ENCODE measurements at places on chromosomes 2 and 18.

GRCh38 chr2:224716201-224716600 is at the start of gene CCDC195:
CCDC195 (minus strand) TSS chr2:224716365; CDS start chr2:224716365, 0 bp downstream.
- DNase-seq: no peak

- no peak for DNase-seq
These were observed 203.2 kb downstream of the DLGAP1 start for GRCh38 chr18:4251873-4252272.

DNA sequence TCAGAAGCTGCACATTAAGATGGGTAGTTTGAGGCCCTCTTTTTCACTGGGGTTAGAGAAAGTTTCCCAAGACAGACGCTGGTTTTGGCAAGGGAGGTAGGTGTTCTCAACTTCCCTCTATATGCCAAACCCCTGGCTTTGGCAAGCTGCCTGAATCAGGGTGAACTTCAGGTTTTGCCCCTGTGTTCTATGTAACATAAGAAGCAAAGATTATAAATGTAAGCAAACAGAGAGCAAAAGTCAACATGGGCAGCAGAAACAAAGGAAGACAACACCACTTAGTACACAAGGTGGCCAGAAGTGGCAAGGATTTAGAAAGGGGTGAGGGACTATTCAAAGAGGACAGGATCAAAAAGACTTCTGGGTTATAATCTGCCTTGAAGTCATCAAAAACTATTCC is 70.5 kb upstream of the TFCP2L1 start:
- DNase-seq: no peak

DNA sequence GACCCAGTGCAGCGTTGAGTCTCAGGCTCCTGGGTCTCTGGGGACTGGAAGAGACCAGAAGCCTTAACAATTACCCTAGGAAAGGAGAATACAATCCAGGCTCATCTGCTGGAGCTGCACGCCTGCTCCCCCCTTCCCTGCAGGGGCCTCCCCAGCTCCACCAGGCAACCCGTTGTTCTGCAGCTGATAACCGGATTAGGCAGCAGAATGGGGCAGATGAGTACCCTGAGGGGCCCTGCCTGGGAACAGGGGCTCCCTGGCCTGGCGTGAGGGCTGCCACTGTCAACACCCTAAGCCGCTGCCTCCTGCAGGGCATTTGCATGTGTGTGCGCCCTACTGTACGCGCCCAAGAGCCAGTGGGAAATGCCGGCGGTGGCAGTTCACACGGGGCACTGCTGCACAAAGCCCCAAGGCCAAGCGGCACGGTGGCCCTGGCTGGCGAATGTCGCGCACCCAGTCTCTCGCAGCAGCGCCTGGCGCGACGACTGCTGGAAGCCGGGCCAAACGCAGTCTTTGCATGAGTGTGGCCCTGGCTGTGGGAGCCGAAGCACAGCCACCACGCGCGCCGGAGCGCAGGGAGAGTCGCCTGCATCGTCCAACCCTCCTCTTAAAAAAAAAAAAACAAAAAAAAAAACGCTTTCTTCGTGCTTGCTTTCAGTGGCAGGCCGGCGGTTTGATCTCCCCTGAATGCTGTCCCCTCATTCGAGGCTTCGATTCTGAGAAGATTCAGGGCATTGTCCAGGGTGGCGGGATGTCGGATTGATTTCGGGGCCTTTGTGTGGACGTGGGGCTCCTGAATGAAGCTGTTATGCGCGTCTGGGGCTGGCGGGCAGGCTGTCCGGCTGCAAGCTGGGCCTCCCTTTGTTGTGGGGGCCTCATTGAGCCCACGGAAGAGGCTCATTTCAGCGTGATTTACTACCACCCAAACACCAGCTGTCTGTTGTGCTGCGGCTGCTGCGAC is 63.8 kb downstream of the SETBP1 start:
- no peak for DNase-seq

- DNase-seq: no peak
These were observed 97.0 kb upstream of the ATL2 start for GRCh38 chr2:38474021-38474456.

GRCh38 chr2:229270551-229271410 is at the start of gene PID1:
PID1 (minus strand) TSS chr2:229271287; CDS start chr2:229271043, 244 bp downstream.
- DNase-seq: no peak

DNA sequence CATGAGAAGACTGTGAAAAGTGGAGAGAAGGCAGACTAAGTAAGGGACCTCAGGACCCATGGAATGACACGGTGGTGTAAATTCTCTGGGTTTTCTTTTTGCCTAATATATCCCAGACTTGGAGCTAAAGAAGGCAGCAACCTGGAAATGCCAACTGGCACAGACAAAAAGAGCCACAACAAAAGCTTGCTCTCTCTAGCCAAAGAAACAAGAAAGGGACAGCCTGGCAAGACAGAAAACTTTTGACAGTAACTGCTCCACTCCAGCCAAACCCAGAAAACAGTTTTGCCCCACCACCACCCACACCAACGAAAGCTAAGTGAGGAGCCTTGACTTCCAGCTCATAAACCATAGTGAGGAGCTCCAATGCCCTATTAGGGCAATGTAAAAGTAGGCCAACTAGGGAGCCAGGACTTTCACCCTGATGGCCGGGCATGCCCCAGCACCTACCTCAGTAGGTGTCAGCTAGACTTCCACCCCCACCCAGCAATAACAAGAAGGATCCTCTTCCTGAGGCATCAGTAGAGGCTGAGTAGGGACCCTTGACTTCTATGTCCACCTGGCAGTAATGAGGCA is 35.5 kb downstream of the PELI1 start:
- DNase-seq: no peak

- no peak for DNase-seq
These were observed 463.9 kb downstream of the STK39 start for GRCh38 chr2:167783261-167784083.

DNA sequence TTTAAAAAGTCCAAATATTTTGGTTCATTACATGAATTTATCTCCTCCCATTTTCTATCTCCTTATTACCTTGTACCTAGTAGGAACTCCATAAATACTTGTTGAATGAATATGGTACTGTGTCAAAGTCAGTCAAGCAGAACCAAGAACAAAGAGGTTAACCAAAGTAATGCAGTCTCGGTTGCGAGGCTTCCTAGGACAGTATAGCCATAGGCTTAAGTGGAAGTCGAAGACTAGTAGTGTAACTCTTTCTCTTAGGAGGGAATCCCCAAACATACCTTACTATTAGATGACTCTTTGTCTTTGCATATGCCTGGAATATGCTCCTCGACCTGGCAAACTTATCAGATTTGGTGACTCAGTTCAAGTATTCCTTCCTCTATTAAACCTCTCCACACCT is 4.8 kb downstream of the LIPT1 start:
- no peak for DNase-seq

- peak; percentile 30 for DNase-seq
These were observed 156.0 kb downstream of the SEPTIN10 start for GRCh38 chr2:109457794-109458193.

DNA sequence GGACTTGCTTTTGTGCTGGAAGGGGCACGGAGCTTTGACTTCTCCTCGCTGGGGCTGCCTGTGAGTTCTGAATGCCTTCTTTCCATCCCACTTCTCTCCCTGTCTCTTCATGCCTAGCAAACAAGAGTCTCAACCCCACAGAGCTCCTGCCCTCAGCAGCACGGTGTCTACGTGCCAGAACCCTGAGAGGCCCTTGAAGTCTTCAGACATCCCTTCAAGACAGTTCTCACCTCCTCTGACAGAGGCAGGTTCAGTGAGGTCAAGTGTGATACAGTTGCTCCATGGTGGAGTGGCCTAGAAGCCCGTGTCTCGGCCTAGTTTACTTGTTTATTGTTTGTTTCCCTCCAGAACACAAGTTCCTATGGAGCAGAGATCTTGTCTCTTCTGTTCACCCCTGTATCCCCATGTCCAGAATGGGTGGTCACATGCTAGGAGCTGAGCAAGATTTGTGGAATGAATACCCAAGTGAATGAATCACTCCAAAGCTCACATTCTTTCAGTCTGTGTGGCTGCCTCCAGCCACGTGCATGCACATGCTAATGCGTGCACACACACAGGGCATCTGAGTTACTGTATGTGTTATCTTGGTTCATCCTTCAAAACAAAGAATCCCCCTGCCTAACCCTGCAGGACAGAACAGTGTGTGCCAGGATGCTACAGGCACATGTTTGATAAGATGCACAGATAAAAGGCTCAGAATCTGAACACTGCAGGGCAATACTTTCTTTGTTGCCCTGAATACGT is 391.6 kb downstream of the NBAS start:
- DNase-seq: no peak

DNA sequence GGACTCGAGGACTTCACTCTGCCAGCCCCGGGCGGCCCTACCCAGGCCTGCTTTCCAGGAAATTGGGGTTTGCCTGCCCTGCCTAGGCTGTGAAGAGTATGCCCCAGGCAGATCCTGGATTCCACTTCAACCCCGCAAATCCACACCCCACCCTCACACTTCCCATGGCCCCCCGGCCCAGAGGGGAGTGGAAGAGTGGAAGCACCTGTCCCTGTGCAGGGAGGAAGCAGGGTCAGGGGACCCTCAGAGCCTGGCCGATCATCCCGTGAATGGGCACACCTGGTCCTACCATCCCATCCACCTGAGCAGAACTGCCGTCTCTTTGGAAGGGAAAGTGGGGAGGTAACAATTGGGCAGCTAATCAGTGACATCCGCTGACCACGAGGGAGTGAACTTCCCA is 245.2 kb downstream of the EIPR1 start:
- no peak for DNase-seq

- no peak for DNase-seq
These were observed 7.0 kb downstream of the TTC39C start for GRCh38 chr18:24021505-24021904.

DNA sequence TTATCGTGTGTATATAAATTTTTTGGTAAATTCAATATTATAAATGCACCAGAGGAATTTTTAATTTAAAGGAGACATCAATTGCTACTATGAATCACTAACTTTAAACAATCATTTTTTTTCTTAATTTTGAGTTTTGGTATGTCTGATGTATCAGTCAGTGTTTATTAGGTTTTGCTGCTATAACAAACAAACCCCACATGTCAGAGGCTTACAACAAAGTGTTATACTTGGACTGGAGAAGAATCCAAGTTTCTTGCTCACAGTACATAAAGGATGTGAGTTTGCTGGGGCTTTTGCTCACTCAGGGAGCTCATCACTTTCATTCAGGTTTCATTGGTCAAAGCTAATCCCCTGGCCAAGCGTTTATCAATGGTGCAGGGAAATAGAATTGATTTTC is 81.8 kb downstream of the VWC2L start:
- no peak for DNase-seq

DNA sequence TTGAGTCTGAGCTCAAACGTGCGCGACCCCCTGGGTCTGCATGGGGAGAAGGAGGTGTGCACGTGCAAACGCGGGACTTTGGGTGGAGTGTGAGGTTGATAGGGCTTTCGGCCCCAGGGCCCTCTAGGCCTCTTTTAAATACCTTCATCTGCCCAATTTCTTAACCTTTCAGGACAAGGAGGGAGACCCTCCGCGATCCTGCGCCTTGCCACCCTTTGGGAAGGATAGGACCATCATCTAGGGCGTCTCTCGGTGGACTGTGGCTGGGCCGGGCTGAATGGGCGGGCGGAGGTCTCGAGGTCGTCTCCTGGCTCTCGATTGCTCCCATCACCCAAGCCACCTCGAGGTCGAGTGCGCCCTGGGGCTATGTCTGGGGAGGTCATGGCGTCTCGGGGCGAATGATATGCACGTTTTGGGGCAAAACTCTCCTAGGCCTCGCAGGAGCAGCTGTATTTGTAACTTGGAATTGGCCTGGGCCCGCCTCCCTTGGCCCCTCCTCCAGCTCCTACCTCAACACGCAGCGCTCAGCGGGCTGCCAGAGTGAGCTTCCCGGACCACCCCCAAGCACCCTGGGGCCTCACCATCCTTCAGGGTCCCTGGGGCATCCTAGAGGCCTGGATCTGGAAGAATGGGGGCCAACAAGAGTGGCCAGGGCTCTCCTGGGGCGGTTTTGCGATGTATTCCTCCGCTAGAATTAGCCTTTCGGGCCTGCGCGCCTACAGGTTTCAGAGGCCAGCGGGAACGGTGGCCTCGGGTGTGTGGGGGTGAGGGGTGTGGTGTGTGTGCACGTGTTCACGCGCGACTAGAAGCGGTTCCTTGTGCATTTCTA is 8.7 kb upstream of the SIX3 start:
- no peak for DNase-seq

DNA sequence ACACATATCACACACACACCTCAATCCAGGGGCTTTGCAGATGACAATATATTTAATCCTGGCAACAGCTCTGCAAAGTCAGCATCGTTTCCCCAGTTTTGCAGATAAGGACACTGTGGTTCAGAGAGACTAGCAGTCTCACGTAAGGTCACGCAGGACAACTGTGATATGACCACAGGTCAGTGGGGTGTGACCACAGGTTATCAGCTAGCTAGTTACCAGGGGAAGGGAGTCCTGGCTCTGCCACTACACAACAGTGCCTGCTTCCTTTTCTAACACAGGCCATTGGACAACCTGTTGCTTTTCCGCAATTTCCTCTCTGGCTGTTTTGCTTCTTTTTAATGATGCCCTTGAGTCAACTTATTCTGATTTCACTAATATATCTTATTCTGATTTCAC is 33.3 kb downstream of the RBMS1 start:
- no peak for DNase-seq

GRCh38 chr18:30208546-30208945 is 834.0 kb downstream of the DSC3 start:
- DNase-seq: no peak

DNA sequence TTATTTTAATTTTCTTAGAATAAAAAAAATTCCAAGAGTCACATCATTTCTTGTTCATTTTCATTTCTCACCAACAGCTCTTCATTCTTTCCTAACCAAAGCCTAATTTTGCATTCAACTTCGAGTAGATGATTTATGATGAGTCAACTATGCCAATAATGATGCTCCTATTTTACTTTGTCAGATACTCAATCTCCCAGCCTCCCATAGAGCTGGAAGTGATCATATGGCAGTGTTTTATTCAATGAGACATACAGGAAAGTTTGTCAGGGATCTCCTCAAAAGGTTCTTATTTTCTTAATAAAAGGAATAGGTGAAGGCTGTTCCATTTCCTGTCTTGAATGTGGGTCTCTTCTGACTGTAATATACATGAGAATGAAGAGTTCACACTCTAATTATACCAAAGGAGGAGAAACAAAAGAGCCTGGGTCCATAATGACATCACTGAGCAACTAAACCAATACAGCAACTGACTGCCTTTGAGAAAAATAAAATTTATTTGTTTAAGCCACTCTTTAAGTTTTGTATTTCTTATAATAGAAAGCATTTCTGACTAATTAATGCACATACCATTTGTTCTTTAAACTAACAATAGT is 231.2 kb upstream of the CYP26B1 start:
- DNase-seq: no peak

GRCh38 chr2:100990650-100991403 is 11.3 kb upstream of the RPL31 start:
- DNase-seq: no peak

GRCh38 chr2:216014006-216014405 is 655 bp upstream of the MREG start:
- DNase-seq: no peak

DNA sequence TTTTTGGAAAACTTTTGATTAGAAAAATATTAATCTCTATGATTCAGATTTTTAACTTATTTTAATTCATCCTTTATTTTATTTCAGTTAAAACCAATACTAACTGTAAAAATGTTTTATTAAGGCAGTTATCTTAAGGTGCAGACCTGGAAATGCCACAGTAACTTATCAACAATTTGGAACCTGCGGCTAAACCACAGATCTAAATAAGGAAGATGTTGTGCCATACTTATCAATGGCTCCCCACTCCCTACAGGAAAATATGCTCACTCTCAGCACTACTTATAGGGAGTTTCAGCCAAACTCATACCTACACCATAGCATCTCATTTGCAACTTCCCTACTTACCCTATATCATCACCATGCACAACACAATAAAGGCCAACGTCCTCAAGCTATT is 226.9 kb upstream of the KYNU start:
- no peak for DNase-seq

Measured in NAMALWA (cell line).